Naive B cell (primary cell): ENCODE measurements at places on chromosomes 16 and 17.
A peak's percentile ranks its signal among the peaks of the same experiment; 100 is the strongest.

GRCh38 chr16:23213831-23214230, 31.3 kb downstream of the SCNN1G start:
- no peak overlapping the region for H3K4me3 ChIP-seq
- H3K4me1 ChIP-seq: peaks cover 7% of the 10 kb centered on the region
- no peaks in the 10 kb centered on the region for H3K36me3 ChIP-seq
- no peak for DNase-seq

GRCh38 chr17:33469421-33469820, 176.3 kb upstream of the ASIC2 start:
- H3K27me3 ChIP-seq: no peaks in the 10 kb centered on the region
- H3K4me3 ChIP-seq: no peak overlapping the region
- no peaks in the 10 kb centered on the region for H3K36me3 ChIP-seq
- no peak overlapping the region for H3K27ac ChIP-seq

- peaks cover 11% of the 10 kb centered on the region for H3K36me3 ChIP-seq
- H3K27ac ChIP-seq: no peak overlapping the region
- no peak overlapping the region for H3K4me3 ChIP-seq
- no peaks in the 10 kb centered on the region for H3K27me3 ChIP-seq
- peaks cover 2% of the 10 kb centered on the region for H3K4me1 ChIP-seq
- DNase-seq: no peak
Observed at GRCh38 chr17:28124962-28125361, 82.5 kb downstream of the NLK start.

DNA sequence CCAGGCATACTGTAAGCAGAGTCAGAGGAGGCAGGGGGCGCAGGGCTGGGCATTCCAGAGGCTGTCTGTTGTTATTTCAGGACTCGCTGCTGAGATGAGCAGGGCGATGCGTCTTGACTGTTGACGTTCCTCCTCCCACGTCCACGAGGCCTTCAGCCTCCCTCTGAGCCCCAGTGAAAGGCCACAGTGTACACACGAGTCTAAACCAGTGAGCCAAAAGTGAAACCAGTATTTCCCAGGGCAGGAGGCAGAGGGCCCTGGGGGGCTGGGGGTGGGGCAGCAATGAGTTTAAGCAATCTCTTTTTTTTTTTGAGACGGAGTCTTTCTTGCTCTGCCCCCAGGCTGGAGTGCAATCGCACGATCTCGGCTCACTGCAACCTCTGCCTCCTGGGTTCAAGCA, 21.5 kb downstream of the SMTNL2 start:
- no peak overlapping the region for H3K4me3 ChIP-seq
- peaks cover 31% of the 10 kb centered on the region for H3K27me3 ChIP-seq
- no peak for DNase-seq
- H3K36me3 ChIP-seq: no peaks in the 10 kb centered on the region

GRCh38 chr17:66889480-66890230, 54.7 kb downstream of the CACNG5 start:
- no peak overlapping the region for H3K27ac ChIP-seq
- DNase-seq: no peak
- H3K4me3 ChIP-seq: no peak overlapping the region
- H3K36me3 ChIP-seq: no peaks in the 10 kb centered on the region

DNA sequence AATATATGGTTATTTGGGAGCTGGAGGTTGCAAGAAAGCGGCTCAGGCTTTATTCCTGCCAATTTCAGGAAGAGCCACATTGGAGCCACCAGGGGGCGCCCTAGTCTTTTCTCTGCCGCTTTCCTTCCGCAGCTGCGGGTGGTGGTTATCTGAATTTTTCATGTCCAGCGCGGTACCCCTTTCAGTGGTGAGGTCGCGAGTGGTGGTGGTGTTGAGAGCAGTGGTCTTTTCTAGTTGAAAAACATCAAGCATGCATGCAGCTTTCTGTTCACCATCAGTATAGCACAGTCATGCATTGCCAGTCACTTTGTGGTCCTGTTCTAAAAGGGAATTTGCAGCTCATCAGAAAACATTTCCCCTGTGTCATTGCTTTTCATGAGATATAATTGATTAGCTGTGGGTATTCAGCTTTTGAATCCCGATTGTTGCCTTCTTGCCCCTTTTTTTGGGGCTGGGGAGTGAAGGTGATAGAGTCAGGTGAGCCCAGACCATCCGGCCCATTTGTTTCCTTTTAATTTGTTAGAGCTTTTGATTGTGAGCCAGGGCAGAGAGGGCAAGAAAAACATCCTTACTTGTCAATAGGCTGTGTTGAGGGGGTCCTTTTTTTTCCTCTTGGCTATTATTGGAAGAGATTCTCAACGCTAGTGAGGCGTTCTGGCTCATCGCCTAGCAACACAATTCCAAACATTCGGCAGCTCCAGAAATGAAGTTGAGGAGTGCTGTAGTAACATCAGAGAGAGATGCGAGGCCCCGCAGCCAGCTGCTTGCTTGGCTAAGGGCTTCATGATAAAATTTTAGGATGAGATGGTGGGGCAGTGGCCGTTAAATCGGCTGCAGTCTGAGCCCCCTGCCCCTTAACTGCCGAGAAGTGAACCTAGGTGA, 119.0 kb downstream of the SNX29 start:
- H3K36me3 ChIP-seq: peaks cover 4% of the 10 kb centered on the region
- no peaks in the 10 kb centered on the region for H3K27me3 ChIP-seq
- peak overlapping the region; percentile 27 for H3K4me3 ChIP-seq
- peak overlapping the region; percentile 34 for H3K27ac ChIP-seq
- peak; percentile 36 for DNase-seq
- peaks cover 47% of the 10 kb centered on the region for H3K4me1 ChIP-seq

- peaks cover 59% of the 10 kb centered on the region for H3K27me3 ChIP-seq
- no peaks in the 10 kb centered on the region for H3K36me3 ChIP-seq
- no peak overlapping the region for H3K4me3 ChIP-seq
- H3K4me1 ChIP-seq: peaks cover 15% of the 10 kb centered on the region
Observed at GRCh38 chr17:2844416-2844815, 48.2 kb downstream of the RAP1GAP2 start.

DNA sequence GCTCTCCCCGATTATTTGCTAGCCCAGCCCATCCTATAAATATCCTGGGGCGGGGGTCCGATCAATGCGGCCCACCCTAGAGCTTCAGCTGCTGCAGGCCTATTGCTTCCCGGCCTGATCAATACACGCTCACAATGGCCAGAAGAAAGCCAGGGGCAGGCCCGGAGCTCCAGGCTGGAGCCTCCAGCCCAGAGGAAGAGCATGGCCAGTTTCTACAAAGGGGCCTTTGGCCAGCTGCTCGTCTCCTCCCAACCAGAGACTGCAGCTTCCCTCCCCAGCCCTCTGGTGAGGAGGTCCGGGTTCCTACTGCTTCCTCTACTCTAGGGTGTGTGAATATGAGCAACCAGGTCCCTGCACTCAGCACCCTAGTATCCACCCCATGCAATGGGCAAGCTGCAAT, 36.7 kb downstream of the SALL1 start:
- no peak overlapping the region for H3K27ac ChIP-seq
- no peak for DNase-seq
- peaks cover 52% of the 10 kb centered on the region for H3K27me3 ChIP-seq

GRCh38 chr16:77449208-77449607, 14.4 kb upstream of the ADAMTS18 start:
- no peaks in the 10 kb centered on the region for H3K36me3 ChIP-seq
- H3K27me3 ChIP-seq: peaks cover 30% of the 10 kb centered on the region
- DNase-seq: no peak
- no peak overlapping the region for H3K4me3 ChIP-seq
